ENCODE measurements at places on chromosomes 7 and 10.

GRCh38 chr7:39084349-39084748, 106.6 kb downstream of the POU6F2 start:
- no peak for DNase-seq

- DNase-seq, result no peak
Observed at GRCh38 chr7:28315565-28316410, 96.5 kb upstream of the CREB5 start.

DNA sequence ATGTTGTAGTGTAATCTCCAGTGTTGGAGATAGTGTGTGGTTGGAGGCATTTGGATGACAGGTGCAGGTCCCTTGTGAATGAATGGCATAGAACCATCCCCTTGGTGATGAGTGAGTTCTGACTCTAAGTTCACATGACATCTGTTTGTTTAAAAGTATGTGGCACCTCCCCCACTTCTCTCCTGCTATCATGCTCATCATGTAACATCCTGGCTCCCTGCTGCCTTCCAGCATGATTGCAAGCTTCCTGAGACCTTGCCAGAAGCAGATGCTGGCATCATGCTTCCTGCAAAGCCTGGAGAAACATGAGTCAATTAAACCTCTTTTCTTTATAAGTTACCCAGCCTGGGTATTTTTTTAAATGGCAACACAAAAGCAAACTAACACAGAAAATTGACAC, 499.0 kb upstream of the SEMA3D start:
- DNase-seq, result no peak

GRCh38 chr10:87659571-87660483, at the start of gene PAPSS2:
TSS of gene PAPSS2 (plus strand) at chr10:87659878. CDS start at chr10:87659982, 104 bp downstream.
- DNase-seq, result no peak

DNA sequence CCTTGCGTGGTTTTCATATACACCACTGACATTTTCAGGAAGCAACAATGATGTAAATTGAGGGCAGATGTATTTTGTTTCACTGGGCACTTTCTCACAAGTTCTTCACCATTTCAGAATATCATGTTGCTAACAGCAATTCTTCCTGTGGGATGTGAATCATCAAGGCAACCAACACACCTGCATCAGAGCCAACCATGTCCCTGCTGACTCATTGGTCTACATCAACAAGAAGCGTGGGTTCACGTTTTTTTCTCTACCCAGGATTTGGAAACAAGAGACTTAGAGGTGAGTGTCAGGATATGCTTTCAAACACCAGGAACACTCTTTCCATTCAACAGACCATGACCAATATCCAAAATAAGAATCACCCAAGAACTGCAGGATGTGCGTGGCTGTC, 203.9 kb downstream of the TEX36 start:
- DNase-seq, result no peak

DNA sequence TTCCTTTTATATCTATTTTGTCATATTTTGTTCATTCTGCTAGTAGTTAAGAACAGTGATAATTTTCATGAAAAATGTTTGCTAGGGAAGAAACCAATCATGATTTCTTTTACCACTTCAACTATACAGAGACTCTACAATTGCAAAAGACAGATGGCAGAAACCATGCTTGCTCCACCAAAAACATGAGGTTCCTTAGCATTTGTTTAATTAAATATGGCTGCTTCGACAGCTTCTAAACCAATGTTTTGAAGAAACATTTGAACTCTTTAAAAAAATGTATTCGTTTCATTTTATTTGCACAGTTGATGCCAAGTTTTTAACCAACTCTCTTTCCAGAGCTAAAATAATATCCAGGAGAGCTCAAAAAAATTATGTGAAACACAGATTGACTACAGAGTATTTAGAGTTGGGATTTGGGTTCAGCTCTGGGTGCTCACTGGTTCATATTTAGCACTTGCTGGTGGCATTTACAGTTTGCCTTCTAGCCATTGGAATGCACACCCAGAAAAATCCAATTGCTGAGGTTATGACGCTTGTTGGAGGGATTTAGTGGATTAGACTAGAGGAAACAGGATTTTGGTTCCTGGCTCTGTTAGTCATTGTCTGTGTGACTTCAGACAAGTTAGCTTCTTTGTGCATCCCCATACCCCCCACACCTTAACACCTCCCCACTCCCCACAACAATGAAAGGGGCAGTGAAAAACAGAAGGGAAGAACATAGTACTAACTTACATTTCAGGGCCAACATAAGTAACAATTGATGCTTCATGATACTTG, 35.8 kb upstream of the SDHAF3 start:
- DNase-seq, result no peak

DNA sequence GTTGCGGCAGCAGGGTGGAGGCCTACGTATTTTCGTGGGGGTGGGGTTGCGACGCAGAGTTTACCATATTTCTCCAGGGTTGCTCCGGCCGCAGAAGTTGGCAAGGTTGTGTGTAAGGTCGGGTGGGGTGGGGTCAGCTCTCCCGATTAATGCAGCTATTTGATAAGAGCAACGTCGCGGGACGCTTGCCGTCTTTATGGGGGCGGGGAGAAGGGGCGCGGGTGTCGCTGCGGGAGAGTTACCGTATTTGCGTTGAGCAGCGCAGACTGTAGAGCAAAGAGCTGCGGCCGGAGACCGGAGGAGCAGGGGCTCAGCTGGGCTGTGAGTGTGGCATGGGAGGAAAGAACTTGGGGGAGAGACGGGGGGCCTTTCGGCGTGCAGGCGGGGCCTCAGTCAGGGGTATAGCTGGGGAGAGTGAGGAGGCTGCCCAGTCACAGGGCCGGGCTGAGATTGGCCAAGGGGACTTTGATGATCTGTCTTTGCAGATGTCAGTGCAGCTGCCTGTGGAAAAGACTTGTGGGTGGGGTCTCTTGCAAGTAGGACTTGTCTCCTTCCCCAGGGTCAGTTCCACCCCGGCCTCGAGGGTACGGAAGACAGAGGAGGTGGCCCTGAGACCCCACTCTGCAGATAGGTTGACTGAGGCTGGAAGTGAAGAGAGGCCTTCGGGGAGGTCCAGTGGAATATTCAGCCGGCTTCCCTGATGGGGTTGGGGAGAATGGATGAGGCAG, 26.6 kb downstream of the ZNF775 start:
- DNase-seq, result no peak

DNA sequence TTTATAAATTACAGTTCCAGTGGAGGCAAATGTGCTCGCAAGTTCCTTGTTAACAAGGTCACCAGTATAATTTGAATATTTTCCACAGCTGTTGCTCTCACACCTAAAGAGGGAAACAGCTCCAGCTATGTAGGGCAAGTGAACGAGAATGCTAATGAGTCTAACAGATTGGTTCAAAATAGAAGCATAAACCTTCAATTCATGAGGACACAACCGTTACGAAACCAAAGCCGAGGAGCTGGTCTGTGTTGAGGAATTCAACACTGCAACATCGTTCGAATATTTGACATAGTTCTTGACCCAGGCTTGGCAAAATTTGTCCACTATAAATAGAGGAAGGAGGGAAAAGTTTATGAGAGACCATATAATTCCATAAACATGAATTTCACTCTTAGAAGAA, 161.3 kb downstream of the KLF6 start:
- DNase-seq, result no peak

DNA sequence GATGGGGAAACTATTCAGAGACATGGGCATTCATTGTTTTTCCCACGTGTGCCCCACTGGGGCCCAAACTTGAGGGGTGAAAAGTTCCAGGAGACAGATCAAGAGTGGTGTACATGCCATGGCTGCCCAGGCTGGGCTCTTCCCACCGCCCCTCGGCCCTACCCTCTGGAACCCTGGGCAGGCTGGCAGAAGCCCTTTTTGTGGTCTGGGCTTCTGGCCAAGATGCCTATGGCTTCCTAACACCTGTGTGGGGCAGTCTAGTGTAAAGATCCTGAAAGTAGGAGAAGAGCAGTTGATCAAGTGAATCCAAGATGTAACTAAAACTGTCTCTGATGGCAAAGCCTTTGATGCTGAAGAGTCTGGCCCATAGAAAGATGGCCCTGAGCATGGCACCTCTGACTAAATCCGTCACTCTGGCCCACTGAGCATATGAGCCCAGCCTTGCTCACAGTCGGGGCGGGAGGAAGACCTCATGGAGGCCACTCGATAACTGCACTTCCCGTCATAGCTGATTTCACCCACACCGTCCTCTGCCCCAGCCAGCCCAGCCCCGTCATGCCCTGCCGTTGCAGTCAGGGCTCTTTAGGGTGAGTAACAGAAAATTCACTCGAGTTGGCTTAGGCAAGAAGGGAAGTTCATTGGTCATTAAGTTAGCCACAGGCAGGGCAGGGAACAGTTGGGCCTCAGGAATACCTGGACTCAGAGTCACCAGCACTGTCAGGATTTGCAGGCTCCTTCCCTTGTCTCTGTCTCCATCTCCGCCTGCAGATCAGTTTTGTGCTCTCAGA, 37.9 kb upstream of the MTPAP start:
- DNase-seq, result no peak

- DNase-seq, result no peak
Observed at GRCh38 chr10:99433378-99434020, 3.1 kb upstream of the GOT1 start.

DNA sequence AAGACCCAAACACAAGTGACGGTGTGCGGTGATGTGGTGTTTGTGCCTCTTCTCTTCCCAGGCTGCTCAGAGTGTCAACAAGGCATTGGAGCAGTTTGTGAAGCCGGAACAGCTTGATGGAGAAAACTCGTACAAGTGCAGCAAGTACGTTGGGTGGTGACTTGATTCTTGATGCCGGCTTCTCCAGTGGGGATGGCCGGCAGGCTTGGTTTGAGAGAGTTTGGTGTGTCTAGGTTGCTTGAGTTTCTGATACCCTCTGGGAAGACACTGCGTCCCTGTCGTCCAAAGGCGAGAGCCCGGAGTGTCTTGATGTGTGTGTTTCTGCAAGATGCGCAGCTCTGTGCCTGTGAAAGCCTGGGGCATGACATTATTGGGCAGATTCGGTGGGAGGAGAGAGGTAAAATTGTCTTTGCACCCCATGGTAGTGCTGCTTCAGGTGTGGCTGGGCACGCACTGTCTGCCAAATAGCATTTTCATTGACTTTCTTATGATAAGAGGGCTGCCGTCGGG, 111.8 kb downstream of the ANKRD61 start:
- DNase-seq, result no peak

DNA sequence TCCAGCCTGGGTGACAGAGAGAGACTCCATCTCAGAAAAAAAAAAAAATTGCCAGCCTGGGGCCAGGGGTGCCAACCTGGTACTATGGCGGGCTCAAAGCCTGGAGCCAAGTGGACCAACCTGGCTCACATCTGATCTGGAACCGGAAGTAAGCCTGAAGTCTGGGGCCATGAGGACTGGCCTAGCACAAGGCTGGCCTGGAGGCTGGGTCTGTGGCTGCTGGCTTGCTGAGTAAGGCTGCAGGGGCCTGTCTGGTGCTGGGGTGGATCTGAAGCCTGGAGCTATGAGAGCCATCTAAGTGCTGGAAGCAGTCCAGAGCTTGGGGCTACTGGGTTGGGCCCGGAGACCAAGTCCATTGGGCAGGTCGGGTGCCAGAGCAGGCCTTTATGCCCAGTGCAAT, 84.9 kb downstream of the CCDC3 start:
- no peak for DNase-seq

GRCh38 chr7:15463801-15464666, 97.8 kb downstream of the AGMO start:
- no peak for DNase-seq

GRCh38 chr7:140876519-140877248, 48.0 kb downstream of the BRAF start:
- no peak for DNase-seq

DNA sequence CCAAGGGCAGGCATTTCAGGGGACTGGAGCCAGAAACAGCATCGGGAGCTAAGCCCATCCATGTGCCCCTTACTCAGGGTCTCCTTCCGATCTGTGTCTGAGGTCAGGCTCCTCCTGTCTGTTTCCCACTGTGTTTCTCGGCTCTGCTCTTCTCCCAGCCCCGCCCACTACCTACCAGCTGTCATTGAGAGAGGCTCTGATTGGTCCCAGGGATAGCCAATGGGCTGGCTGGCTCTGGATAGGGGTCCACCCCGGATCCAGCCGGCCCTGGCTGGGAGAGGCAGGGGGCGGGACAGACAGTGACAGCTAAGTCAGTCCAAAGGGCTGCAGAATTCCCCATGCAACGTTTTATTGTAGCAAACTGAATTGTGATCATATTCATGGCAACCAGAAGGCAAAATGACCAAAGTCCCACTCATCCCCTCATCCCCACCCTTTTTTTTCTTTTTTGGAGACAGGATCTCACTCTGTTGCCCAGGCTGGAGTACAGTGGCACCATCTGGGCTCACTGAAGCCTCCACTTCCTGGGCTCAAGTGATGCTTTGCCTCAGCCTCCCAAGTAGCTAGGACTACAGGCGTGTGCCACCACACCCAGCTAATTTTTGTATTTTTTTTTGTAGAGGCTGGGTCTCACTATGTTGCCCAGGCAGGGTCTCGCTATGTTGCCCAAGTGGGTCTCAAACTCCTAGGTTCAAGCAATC, 76.3 kb downstream of the CLIP2 start:
- DNase-seq, result no peak

GRCh38 chr7:24917510-24918239, 62.3 kb downstream of the OSBPL3 start:
- DNase-seq, result no peak

DNA sequence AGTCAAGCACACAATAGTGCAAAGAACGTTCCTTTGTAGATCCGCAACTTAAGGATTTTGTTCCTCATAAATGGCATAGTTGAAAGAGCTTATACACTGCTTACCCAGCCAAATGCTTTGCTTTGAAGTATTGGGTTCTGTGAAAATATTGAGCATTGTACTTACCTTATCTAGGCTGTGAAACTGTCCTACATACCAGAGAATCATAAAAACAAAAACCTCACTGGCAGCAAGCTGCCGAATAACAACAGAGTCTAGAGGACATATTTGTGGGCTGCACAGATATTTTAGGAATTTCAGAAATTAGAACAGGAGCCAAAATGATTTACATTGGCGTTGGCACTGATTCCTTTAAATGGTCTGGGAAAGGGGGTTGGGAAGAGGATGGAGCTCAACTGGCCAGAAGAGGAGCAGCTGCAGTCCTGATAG, 174.8 kb downstream of the RTKN2 start:
- DNase-seq, result no peak

GRCh38 chr7:108461840-108462239, 5.6 kb upstream of the NRCAM start:
- DNase-seq, result no peak

All from KG1 (cell line).